ENCODE measurements at places on chromosomes 2 and 18. TPM values are rescaled to one million over a fixed set of nuclear protein-coding genes. Genes with fewer than 3 reads are reported as not detected.

Gene C2orf80
- not detected for total RNA-seq

DNA sequence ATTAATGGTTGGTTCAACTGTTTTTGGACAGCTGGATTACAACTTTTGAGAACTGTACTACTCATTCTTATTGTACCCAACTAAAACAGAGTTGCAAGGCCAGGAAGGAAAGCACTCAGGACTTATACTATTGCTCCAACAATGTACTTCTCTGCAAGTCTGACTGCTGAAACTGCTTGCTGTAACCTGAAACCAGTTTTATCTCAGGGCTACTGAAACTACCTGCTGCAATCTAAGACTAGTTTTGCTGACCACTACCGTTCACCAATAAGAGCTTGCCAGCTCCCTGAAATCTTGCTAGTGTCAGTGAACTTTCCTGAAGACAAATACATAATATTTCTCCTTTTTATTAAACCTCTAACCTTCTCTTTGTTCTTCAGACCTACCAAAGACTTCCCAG, 157.3 kb downstream of the CDCA7 start:
- no peak overlapping the region for H3K4me3 ChIP-seq
- DNase-seq = no peak
- H3K36me3 ChIP-seq = no peaks in the 10 kb centered on the region
- peaks cover 4% of the 10 kb centered on the region for H3K27me3 ChIP-seq
- no peaks in the 10 kb centered on the region for H3K4me1 ChIP-seq

GRCh38 chr18:47149457-47150028, 757 bp downstream of the HDHD2 start:
- DNase-seq = no peak
- H3K27ac ChIP-seq = peak overlapping the region; percentile 97
- peaks cover 53% of the 10 kb centered on the region for H3K4me1 ChIP-seq
- H3K27me3 ChIP-seq = no peaks in the 10 kb centered on the region

Gene SLC4A5
- 1.5 TPM for total RNA-seq

DNA sequence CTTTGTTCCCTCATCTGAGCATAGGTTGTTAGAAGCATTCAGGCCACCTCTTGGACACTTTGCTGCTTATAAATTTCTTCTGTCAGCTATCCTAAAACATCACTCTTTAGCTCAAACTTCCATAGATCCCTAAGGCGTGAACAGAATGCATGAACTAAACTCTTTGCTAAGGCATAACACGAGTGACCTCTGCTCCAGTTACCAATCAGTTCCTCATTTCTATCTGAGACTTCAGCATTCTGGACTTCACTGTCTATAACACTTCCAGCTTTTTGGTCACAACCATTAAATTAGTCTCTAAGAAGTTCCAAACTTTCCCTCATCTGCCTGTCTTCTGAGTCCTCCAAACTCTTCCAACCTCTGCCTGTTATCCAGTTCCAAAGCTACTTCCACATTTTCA, 8.3 kb upstream of the VWA3B start:
- no peaks in the 10 kb centered on the region for H3K36me3 ChIP-seq
- H3K27ac ChIP-seq = no peak overlapping the region
- no peaks in the 10 kb centered on the region for H3K4me1 ChIP-seq
- H3K4me3 ChIP-seq = no peak overlapping the region

DNA sequence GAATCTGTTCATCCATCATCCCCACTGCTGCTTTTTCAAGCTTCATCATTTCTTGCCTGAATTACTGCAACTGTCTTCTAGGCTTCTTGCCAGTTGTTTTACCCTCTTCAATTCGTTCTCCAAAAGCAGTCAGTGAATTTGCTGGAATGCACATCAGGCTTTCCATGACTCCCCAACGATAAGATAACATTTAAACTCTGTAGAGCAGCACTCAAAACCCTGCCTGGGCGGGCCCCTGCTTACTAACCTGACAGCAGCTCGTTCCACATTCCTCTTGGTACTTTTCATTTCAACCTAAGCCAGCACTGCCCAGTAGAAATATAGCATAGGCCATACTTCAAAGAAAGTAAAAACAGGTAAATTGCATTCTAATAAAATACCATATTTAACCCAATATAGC, 342.9 kb downstream of the SUCLG1 start:
- no peaks in the 10 kb centered on the region for H3K4me1 ChIP-seq
- H3K4me3 ChIP-seq = no peak overlapping the region
- no peaks in the 10 kb centered on the region for H3K27me3 ChIP-seq
- H3K36me3 ChIP-seq = no peaks in the 10 kb centered on the region

DNA sequence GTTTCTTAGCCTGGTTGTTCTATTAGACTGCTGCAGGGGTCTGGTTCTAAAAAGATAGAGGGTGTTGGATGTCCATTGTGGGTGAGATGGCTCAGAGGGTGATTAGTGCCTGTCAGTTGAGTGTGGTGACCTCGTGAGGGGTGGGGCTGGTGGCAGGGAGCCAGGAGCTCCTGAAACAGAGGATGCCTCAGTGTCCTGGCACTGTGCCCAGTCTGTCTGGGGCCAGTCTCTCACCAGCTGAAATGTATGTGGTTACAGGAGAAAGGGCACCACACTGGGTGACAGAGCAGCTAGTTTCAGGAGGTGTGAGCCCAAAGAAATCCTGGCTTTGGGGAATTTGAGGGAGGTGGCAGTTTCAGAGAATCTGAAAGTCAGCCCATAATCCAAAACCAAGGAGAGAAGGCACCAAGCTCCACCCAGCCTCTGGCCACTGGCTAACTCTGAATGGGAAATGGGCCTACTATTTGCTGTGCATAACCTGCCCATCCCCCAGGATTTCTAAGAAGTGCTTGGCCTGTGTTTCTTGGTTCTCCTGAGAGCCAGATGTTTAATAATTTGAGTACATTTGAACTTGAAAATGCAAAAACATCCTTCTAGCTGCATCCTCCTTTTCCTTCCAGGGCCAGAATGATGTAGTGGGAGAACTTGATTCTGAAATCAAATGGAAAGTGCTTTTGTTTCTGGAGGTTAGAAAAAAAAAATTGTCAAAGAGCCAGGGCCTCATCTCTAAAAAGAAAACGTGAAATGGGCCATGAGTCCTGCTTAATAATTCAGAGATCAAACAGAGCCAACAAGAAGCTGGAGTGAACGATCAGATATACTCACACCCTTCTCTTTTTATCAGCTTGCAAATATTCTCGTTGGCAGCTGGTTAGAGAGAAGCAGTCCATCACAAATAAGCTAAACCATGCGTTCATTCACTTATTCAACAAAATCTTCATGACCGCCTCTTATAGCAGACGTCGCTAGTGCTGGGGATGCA, 92.3 kb downstream of the B3GNT2 start:
- no peak overlapping the region for H3K4me3 ChIP-seq
- peaks cover 39% of the 10 kb centered on the region for H3K4me1 ChIP-seq
- H3K36me3 ChIP-seq = no peaks in the 10 kb centered on the region
- H3K27ac ChIP-seq = peak overlapping the region; percentile 22
- no peaks in the 10 kb centered on the region for H3K27me3 ChIP-seq
- DNase-seq = peak; percentile 70

GRCh38 chr18:9413576-9413975, 61.7 kb upstream of the RALBP1 start:
- no peaks in the 10 kb centered on the region for H3K27me3 ChIP-seq
- no peak overlapping the region for H3K27ac ChIP-seq
- DNase-seq = no peak
- peaks cover 3% of the 10 kb centered on the region for H3K4me1 ChIP-seq

DNA sequence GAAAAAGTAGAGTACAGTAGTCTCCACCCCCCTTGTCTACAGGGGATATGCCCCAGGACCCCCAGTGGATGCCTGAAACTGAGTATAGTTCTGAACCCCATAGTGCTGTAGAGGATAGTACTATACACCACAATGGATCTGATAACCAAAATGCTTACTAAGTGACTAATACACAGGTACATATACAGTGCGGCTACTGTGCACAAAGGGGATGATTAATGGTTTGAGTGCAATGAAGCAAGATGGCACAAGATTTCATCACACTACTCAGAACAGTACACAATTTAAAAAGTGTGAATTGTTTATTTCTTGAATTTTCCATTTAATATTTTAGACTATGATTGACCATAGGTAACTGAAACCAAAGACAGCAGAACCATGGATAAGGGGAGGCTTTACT, 446.9 kb upstream of the NRP2 start:
- no peaks in the 10 kb centered on the region for H3K36me3 ChIP-seq
- no peaks in the 10 kb centered on the region for H3K27me3 ChIP-seq
- no peak for DNase-seq
- no peak overlapping the region for H3K27ac ChIP-seq
- H3K4me1 ChIP-seq = no peaks in the 10 kb centered on the region

Gene SMYD1
- total RNA-seq = 439 TPM

DNA sequence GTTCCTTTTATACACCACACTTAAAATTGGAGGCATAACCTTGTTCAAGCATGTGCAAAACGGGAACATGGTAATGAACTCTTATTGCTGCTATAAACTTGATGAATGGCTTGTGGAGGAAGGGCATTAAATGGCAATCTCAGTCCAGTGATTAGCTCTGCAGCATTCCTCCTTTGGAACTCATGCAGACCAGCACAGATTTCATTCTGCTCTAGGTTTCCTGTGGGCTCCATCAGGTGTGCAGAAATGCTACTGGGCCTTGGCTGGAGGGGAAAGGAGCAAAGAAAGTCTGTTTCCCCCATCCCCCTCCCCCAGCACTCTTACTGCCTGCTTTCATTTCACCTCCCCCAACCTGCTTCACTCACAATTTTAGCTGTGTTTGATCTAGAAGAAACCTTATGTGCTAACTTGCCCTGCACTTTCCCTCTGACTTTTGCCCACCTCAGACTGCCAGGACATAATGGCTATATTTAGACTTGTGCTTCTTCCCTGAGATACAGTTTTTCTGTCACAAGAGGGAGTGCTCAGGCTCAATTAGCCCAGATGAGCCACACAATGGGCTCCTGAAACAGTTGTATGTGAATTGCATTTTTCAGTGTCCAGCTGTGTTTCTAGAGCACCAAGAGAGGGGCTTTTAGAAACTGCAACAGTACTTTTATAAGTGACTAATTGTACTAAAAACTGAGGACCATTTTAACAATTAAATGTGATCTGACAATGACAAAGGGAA, 109.8 kb downstream of the FSHR start:
- H3K27ac ChIP-seq = no peak overlapping the region
- no peaks in the 10 kb centered on the region for H3K36me3 ChIP-seq
- no peak overlapping the region for H3K4me3 ChIP-seq
- DNase-seq = no peak
- H3K27me3 ChIP-seq = no peaks in the 10 kb centered on the region
- H3K4me1 ChIP-seq = no peaks in the 10 kb centered on the region

Gene TSHZ1
- total RNA-seq = 15.1 TPM

Gene DUSP2
- 0.61 TPM for total RNA-seq

Gene PASK
- total RNA-seq = 1.1 TPM

Gene C2orf66
- not detected for total RNA-seq

DNA sequence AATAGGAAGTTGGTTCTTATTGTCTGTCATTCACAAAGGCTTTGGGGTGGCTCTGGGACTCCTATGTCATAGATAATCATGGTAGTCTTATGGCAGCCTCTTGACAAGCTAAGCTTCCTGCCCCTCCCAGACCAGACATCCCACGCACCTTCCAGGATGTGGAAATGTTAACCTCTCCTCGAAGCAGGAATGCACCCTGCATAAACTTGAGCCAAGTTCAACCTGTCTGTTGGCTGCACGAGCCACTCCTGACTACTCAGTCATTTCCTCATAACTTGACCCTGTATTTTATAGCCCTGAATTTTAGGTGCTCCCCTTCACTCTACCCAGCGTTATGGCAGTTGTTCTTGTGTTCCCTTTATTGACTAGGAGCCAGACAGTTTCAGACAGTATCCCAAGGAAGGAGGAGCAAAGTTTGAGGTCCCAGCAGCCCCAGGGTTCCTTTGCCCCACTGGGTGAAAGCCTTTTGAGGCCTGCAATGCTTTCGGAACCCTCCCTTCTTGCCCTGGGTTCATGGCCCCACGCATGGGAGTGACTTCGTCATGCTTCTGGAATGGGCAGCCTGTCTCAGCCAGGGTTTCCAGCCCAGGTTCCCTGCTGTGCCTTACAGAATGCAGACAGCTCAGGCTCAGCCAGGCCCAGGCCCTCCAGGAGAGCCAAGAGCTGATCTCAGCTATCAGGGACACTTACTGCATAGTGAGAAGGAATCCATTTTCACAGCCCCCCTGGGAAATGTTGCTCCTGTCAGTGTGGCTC, 15.6 kb upstream of the INO80C start:
- H3K27ac ChIP-seq = peak overlapping the region; percentile 37
- H3K27me3 ChIP-seq = no peaks in the 10 kb centered on the region
- no peaks in the 10 kb centered on the region for H3K36me3 ChIP-seq
- H3K4me1 ChIP-seq = peaks cover 15% of the 10 kb centered on the region
- DNase-seq = no peak

DNA sequence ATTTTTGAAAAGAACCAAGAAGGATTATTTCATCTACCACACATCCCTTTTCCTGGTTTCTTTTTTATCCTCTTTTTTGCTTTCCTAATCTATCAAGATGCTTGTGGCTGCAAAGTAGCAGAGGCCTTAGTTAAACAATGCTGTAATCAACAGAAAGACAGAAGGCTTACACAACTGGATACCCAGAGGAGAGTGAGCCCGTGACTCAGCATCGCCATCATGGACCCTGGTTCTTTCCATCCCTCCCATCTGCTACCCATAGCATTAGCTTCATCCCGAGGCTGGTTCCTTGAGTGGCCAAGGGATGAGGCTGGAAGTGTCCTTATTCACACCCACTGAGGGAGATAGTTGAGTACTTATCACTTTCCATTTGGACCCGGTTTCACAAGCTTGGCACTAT, 7.5 kb upstream of the HAAO start:
- H3K27me3 ChIP-seq = no peaks in the 10 kb centered on the region
- no peaks in the 10 kb centered on the region for H3K36me3 ChIP-seq
- no peak for DNase-seq
- H3K4me1 ChIP-seq = peaks cover 9% of the 10 kb centered on the region

Gene UGT1A3
- not detected for total RNA-seq

DNA sequence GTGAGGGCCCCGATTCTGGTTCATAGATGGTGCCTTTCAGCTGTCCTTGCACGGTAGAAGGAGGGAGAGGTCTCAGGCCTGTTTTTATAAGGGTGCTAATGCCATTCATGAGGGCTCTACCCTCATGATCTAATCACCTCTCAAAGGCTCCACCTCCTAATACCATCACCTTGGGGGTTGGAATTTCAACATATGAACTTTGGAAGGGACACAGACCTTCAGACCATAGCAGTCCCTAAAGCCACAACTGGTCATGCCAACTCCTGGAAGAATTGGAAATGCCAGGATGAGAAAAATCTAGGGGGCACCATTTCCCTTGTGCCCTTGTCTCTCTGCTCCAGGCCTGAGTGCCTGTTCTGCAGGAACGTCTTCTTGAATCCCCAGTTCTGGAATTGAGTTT, 124.8 kb upstream of the DAPL1 start:
- no peaks in the 10 kb centered on the region for H3K27me3 ChIP-seq
- peaks cover 3% of the 10 kb centered on the region for H3K4me1 ChIP-seq
- H3K36me3 ChIP-seq = peaks cover 74% of the 10 kb centered on the region
- DNase-seq = no peak
- H3K4me3 ChIP-seq = no peak overlapping the region

- H3K27ac ChIP-seq = no peak overlapping the region
- H3K4me3 ChIP-seq = no peak overlapping the region
- DNase-seq = no peak
- no peaks in the 10 kb centered on the region for H3K4me1 ChIP-seq
- no peaks in the 10 kb centered on the region for H3K36me3 ChIP-seq
- H3K27me3 ChIP-seq = no peaks in the 10 kb centered on the region
Measured at GRCh38 chr2:111675419-111676194, 208.4 kb downstream of the ANAPC1 start.

All from heart right ventricle (tissue), 16 donors.